Ascending aorta (tissue), 2 donors: ENCODE measurements at places on chromosomes 3 and 15. TPM values are rescaled to one million over a fixed set of nuclear protein-coding genes. Genes with fewer than 3 reads are reported as not detected.

The ONECUT1 gene
- 1.5 TPM for total RNA-seq

The ANKRD34C gene
- not detected for total RNA-seq

GRCh38 chr3:52004906-52005395, 9.3 kb upstream of the RPL29 start:
- peaks cover 20% of the 10 kb centered on the region for H3K4me1 ChIP-seq
- no peak overlapping the region for H3K4me3 ChIP-seq
- no peaks in the 10 kb centered on the region for H3K36me3 ChIP-seq
- H3K27ac ChIP-seq: peak overlapping the region; percentile 54

The TJP1 gene
- total RNA-seq: 90.0 TPM

The NLGN1 gene
- 5.2 TPM for total RNA-seq

GRCh38 chr15:25248583-25249235, 190.1 kb downstream of the UBE3A start:
- H3K4me1 ChIP-seq: no peaks in the 10 kb centered on the region
- no peak for DNase-seq
- H3K27ac ChIP-seq: no peak overlapping the region
- no peak overlapping the region for H3K4me3 ChIP-seq

The SLITRK3 gene
- total RNA-seq: not detected

DNA sequence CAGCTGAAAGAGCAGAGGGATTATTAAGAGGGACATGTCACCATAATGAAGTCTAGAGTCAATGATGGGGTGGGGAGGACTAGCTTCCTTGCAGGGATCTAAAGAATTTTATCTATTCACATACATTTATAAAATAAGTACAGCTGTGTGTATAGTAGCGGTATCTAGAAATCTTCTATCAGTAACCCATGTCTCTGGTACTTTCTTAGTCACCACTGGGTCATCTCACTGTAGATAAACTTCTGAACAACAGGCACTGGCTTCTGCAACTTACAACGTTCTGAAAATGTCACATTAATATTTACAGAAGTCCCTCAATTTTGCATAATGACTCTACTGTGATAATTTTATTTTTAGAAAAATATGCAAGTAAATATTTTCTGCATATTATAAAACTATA, 401.7 kb downstream of the TBC1D5 start:
- H3K4me1 ChIP-seq: no peaks in the 10 kb centered on the region
- H3K27me3 ChIP-seq: no peaks in the 10 kb centered on the region
- no peak overlapping the region for H3K27ac ChIP-seq
- no peak overlapping the region for H3K4me3 ChIP-seq

GRCh38 chr3:54421943-54422342, 299.6 kb downstream of the CACNA2D3 start:
- no peak overlapping the region for H3K27ac ChIP-seq
- H3K4me3 ChIP-seq: no peak overlapping the region
- H3K27me3 ChIP-seq: no peaks in the 10 kb centered on the region

The PLCH1 gene
- total RNA-seq: not detected

GRCh38 chr3:10366651-10367101, 45.8 kb upstream of the SEC13 start:
- H3K4me1 ChIP-seq: no peaks in the 10 kb centered on the region
- no peak overlapping the region for H3K4me3 ChIP-seq
- no peak for DNase-seq
- H3K27me3 ChIP-seq: no peaks in the 10 kb centered on the region

The EIF4G1 gene
- total RNA-seq: 192 TPM

- H3K4me3 ChIP-seq: no peak overlapping the region
- H3K36me3 ChIP-seq: no peaks in the 10 kb centered on the region
- peaks cover 7% of the 10 kb centered on the region for H3K4me1 ChIP-seq
- no peaks in the 10 kb centered on the region for H3K27me3 ChIP-seq
Measured at GRCh38 chr3:124101643-124102042, 109.7 kb upstream of the ROPN1 start.

DNA sequence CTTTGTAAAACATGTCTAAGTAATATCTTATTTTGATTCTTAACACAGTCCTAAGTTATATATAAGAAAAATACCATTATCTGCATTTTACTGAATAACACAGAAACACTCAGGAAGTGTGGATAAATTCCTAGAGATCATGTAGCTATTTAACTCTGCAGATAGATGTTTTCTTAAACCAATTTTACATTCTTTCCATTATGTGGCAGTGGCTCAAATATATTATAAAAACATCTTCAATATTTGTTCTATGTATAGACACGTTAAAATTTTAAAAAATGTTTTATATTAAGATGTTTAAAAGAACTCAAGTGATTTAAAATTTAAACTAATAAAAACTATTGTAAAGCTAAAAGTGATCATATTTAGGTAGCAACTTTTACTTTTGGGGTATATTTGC, 683.8 kb downstream of the DIPK2A start:
- no peak overlapping the region for H3K27ac ChIP-seq
- H3K4me3 ChIP-seq: no peak overlapping the region
- H3K36me3 ChIP-seq: no peaks in the 10 kb centered on the region
- no peaks in the 10 kb centered on the region for H3K27me3 ChIP-seq
- DNase-seq: no peak

DNA sequence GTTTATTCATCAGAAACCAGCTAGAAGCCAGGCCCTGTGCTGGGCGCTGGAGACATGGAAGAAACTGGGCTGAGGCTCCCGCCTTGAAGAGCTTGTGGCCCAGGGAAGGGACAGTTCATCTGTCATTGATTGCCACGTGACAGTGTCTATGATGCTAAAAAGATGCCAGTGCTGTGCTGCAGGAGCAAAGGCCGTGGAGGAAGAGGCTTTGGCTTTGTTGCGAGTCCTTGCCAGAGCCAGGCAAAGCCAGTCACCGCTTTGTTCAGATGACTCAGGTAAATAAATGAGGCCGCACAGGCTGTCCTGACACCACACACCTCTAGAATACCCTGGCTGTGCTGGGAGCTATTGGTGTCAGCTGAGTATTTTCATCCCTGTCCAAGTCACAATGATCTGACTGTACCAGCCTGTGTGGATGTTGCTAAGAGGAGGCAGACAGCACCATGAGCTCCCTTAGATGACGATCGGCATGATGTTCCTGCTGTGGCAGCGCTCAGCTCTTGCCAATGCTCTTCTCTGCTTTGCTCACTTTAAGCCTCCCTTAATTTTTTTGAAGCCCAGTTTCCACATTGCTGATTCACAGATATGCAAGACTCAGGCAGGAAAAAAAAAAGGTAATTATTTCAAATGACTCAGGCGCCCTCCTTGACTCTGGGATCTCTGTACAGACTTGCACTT, 77.5 kb downstream of the CCNL1 start:
- no peaks in the 10 kb centered on the region for H3K27me3 ChIP-seq
- no peak overlapping the region for H3K27ac ChIP-seq

DNA sequence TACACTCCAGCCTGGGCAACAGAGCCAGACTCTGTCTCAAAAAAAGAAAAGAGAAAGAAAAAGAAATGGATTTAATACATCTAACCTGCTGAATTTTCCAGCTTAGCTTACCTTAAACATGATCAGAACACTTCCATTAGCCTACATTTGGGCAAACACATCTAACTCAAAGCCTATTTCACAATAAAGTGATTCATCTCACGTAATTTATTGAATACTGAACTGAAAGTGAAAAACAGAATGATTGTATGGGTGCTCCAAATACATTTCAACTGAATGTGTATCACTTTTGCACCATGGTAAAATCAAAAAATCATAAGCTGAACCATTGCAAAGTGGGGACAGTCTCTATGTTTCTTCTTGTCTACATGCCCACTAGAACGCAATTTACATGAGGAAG, 9.0 kb downstream of the PIK3R4 start:
- H3K27me3 ChIP-seq: no peaks in the 10 kb centered on the region
- H3K4me1 ChIP-seq: peaks cover 2% of the 10 kb centered on the region
- peaks cover 9% of the 10 kb centered on the region for H3K36me3 ChIP-seq
- no peak overlapping the region for H3K4me3 ChIP-seq
- DNase-seq: no peak

- no peak overlapping the region for H3K4me3 ChIP-seq
- DNase-seq: no peak
- H3K36me3 ChIP-seq: no peaks in the 10 kb centered on the region
- no peaks in the 10 kb centered on the region for H3K4me1 ChIP-seq
- no peak overlapping the region for H3K27ac ChIP-seq
Measured at GRCh38 chr3:60096403-60096802, 1046.6 kb upstream of the CFAP20DC start.
